Activated T-cell treated with anti-CD3 and anti-CD28 coated beads, Interleukin-2, amount 50 U/mL, for 1 hour (primary cell): ENCODE measurements at places on chromosomes 4 and X.

DNA sequence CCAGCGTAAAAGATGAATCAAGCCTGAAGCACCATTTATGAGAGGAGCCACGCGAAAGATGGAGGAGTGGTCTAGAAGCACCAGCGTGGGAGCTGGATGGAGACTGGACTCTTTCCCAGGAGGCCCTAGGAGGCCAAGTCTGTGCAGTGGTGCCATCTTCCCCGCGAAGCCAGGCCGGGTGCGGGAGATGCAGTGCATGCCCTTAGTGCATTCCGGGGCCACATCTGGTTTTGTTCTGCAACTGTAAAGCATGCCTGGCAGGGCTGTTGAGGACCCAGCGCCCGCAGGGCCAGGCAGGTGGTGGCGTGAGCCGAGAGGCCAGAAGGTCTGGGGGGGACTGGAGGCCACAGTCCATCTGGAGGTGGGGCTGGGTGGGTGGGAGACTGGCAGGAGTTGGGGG lies 78.6 kb upstream of the ADRA2C start:
- DNase-seq: no peak

- no peak for DNase-seq
Observed at GRCh38 chrX:46750889-46751288, 8.0 kb downstream of the SLC9A7 start.

- no peak for DNase-seq
Observed at GRCh38 chr4:138680256-138680655, 335.3 kb upstream of the NOCT start.

DNA sequence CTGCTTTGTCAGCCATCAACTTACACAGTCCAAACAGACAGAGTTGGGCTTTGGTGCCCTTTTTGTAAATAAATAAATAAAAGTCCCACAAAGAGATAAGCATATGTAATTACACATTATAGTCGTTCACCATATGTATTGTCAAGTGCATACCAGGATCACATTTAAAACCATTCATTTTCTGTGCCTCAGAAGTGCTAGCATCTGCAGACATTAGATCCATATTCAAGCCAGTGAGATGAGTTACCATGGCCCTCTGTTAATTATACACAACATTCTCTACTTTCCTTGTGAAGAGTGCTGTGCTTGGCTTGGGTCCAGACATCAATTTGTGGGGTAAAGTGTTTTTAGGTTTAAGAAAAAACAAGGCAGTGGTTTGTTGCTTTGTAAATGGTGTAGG lies 76.8 kb downstream of the ENOX2 start:
- DNase-seq: no peak

GRCh38 chrX:24316111-24316510 lies 2.2 kb upstream of the SUPT20HL2 start:
- no peak for DNase-seq

DNA sequence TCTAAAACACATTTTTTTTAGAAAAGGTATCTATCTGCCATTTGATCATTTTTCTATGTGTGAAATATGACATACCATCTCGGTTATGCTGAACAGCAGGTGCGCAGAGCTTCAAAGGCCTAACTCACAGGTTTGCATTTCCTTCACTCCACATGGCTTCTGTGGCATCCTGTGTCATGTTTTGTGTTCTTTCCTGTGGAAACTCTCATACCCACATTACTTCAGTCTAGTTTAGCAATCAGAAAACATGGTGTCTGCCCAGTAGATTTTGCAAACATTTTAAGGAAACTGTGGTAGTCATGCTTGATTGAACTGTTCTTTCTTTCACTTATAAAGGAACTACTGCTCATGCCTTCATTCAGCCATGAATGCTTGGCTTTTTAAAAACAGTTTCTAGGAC lies 11.3 kb upstream of the ARAP2 start:
- DNase-seq: peak; percentile 42

DNA sequence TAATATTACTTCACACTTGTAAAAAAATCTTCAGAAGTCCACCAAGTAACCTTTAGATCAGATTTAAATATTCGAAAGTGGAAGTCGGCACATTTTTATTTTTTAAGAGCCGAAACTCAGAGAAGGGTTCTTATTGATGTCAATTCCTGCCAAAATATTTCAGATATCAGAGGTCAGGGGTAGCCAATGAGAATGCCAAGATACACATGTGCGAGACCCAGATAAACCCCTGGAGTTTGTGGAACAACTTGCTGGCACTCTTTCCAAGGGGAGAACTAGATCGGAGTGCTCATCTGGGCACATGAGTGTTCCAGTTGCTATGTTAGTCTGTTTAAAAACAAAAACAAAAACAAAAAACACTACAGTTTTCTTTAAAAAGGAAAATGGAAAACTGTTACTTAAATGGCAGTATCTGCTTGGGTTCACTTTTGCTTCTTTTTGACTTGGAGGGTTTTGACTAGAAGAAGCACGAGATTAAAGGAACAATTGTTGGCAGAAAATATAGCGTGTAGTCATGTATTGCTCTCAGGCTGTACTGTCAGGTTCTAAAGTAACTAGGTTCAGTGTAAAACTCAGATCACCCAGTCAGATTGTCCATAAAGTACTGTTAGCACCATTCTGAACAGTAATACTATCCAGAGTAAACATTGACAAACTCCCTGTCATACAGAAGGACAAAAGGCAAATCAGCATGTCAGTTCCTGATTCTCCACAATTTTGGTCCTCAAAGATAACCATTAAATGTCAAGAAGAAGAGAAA lies 188.0 kb upstream of the PACRGL start:
- no peak for DNase-seq

DNA sequence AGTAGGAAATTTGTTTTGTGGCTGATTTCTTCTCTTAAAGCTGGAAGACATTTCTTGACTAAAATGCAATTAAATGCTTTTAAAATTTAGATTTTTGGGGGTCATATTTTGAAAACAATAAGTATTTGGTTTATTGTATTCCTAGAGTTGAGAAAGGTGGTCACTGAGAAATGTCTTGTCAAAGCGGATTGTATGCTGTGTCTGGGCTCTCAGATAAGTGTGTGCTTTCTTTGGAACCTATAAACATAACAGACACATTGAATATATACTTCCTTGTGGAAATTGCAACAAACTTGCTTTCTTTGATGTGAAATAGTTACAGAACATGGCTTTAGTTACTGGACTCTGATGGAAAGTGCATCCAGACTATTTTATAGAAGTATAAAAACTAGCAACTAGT lies 75.4 kb downstream of the AFF1 start:
- DNase-seq: no peak

GRCh38 chr4:153553155-153553818 lies 87.1 kb downstream of the TMEM131L start:
- no peak for DNase-seq

GRCh38 chr4:107850438-107850837 lies 25.7 kb downstream of the SGMS2 start:
- DNase-seq: no peak

- DNase-seq: no peak
Observed at GRCh38 chr4:161992317-161992716, 171.5 kb downstream of the FSTL5 start.

- no peak for DNase-seq
Observed at GRCh38 chr4:156931267-156931666, 40.3 kb downstream of the PDGFC start.

DNA sequence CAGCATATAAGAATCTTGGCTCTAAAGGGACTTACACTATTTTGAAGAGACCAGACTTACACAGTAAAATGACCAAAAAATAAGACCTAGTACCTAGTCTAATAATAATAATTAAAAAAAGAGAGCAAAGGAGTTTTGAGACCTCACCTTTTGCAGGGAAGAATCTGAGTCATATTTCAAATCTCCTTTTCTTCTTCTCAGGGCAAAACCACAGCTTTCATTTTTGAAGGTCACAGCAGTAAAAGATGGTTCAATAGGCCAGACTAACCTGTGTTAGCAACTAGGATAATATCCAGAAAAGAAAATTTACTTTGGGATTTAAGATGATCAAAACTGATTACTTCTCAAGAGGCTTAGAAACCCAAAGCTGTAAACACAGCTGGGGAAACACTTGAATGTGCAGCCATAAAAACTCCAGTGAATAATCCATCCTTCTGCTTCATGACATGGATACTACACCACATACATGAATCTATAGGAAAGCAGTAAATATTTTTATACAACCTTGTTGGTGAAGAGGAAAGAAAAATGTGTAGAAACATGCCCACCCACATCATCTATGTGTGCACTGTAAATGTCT lies 25.9 kb upstream of the LNX1 start:
- no peak for DNase-seq

- DNase-seq: no peak
Observed at GRCh38 chr4:89599026-89599425, 237.9 kb downstream of the SNCA start.

- no peak for DNase-seq
Observed at GRCh38 chrX:72120837-72121236, 10.9 kb downstream of the RTL5 start.

- DNase-seq: no peak
Observed at GRCh38 chrX:134020910-134021309, 35.5 kb upstream of the GPC3 start.
